ENCODE measurements at places on chromosomes 5 and 9. TPM values are rescaled to one million over a fixed set of nuclear protein-coding genes. Genes with fewer than 3 reads are reported as not detected.
A peak's percentile ranks its signal among the peaks of the same experiment; 100 is the strongest.

GABRG2 gene
- not detected for polyA plus RNA-seq

NRG2 gene
- 0.21 TPM for polyA plus RNA-seq

SPEF2 gene
- 1.1 TPM for polyA plus RNA-seq

ZNF618 gene
- polyA plus RNA-seq = 4.6 TPM

UGT3A2 gene
- polyA plus RNA-seq = 0.07 TPM

IFNA21 gene
- polyA plus RNA-seq = not detected

FRMPD1 gene
- 0.01 TPM for polyA plus RNA-seq

PNPLA7 gene
- 0.17 TPM for polyA plus RNA-seq

DNA sequence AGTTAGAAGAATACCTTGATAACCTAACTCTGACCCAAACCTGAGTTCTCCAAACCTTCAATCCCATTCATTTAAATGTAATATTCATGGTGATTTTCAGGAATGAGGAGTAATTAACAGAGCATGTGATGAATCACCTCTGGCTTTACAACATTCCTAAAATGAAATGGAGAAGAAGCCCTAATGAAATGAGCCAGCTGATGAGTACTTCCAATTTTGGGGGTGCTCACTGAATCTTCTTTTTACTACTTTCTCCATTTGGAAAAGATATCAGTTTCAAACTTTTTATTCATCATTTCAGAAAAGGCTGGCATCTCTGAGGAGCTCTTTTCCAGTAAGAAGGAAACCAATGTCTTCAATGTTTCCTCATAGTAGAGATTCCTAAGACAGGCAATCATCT is 2.9 kb upstream of the SPINK5 start:
- H3K36me3 ChIP-seq = no peaks in the 10 kb centered on the region
- H3K27me3 ChIP-seq = no peaks in the 10 kb centered on the region
- H3K27ac ChIP-seq = no peak overlapping the region

- no peaks in the 10 kb centered on the region for H3K27me3 ChIP-seq
- H3K36me3 ChIP-seq = no peaks in the 10 kb centered on the region
- no peak for DNase-seq
- no peak overlapping the region for H3K4me3 ChIP-seq
Observed at GRCh38 chr5:126384985-126385384, 38.2 kb upstream of the GRAMD2B start.

GRCh38 chr5:37197340-37198050 is 51.7 kb downstream of the CPLANE1 start:
- peaks cover 3% of the 10 kb centered on the region for H3K36me3 ChIP-seq
- H3K4me3 ChIP-seq = no peak overlapping the region
- DNase-seq = no peak
- no peaks in the 10 kb centered on the region for H3K4me1 ChIP-seq
- H3K27me3 ChIP-seq = no peaks in the 10 kb centered on the region
- no peak overlapping the region for H3K27ac ChIP-seq

DNA sequence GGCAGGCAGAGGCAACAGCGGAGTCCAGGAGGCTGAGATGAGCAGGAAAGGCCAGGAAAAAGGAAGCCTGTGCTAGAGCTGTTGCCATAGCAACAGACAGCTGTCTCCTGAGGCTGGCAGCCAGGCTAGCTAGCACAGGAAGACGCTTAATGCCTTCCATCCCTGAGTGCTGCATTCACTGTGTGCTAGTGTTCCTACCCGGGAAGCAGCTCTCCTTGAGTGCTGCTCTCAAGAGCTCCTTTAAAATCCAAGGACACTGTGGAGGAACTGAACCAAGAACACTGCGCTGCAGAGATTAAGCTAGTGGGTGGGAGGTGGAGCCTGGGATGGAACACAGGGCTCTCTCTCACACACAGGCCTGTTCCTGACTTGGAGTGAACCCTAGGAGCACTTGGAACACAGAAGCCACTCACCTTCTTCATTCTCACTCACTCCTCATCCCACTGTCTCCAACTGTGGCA is 53.5 kb upstream of the IL7R start:
- no peak overlapping the region for H3K4me3 ChIP-seq
- DNase-seq = no peak
- no peak overlapping the region for H3K27ac ChIP-seq
- H3K27me3 ChIP-seq = no peaks in the 10 kb centered on the region
- peaks cover 5% of the 10 kb centered on the region for H3K4me1 ChIP-seq
- H3K36me3 ChIP-seq = no peaks in the 10 kb centered on the region

DNA sequence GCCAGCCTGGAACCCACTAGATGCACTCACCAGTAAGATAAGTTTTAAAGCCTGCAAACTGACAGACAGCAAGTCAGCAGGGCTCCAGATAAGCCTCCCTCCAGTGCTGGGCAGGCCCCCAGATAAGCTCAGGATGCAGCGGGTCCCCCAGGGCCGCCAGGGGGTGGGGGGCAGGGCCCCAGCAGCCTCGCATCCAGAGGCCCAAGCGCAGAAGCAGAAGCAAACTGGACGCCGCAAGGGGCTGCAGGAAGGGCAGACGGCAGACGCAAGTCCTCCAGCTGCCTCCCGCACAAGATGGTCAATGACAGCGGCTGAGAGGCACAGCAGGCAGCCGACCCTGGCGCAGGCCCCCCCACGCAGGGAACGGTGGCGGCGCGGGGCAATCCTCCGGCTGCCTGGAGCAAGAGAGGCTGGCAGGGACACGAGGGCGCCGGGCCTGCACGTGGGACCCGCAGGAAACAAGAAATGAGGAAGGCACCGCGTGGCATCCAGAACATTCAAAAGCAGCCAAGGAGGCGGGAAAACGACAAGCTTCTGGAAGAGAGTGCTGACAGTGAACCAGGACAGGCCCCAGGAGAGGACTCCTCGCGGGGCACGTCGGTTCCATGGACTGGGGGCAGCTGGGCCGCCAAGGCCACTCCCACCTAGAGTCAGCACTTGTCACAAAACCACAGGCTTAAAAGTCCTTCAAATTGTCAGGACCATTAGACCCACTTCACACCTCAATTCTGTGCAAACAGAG is 49.8 kb downstream of the ROR2 start:
- no peak overlapping the region for H3K27ac ChIP-seq
- no peaks in the 10 kb centered on the region for H3K4me1 ChIP-seq
- peaks cover 11% of the 10 kb centered on the region for H3K27me3 ChIP-seq
- no peaks in the 10 kb centered on the region for H3K36me3 ChIP-seq

GRCh38 chr5:117877731-117878130 is 1110.6 kb downstream of the DTWD2 start:
- H3K36me3 ChIP-seq = no peaks in the 10 kb centered on the region
- H3K4me3 ChIP-seq = no peak overlapping the region
- no peaks in the 10 kb centered on the region for H3K27me3 ChIP-seq
- no peak for DNase-seq
- H3K4me1 ChIP-seq = no peaks in the 10 kb centered on the region

DNA sequence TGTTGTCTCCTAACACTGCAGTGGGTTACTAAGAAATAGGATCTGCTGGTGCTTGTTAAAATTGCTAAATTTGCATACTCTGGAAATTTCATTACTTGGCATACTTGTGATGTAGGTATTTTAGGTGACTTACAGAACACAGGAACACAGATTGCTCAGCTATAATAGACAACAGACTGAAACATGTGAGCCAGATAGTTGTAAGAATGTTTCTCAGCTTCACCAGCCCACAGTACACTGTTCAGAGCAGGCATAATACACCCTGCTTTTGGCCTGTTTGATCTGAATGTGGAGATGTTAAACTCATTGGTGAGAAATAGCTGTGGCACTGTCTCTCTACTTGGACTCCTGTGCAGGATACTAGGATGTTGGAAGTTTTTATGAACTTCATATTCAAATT is 275.7 kb downstream of the CSNK1G3 start:
- no peaks in the 10 kb centered on the region for H3K4me1 ChIP-seq
- no peak overlapping the region for H3K27ac ChIP-seq
- no peaks in the 10 kb centered on the region for H3K27me3 ChIP-seq

- no peak overlapping the region for H3K27ac ChIP-seq
- DNase-seq = no peak
- no peak overlapping the region for H3K4me3 ChIP-seq
- peaks cover 14% of the 10 kb centered on the region for H3K36me3 ChIP-seq
- H3K27me3 ChIP-seq = no peaks in the 10 kb centered on the region
- no peaks in the 10 kb centered on the region for H3K4me1 ChIP-seq
Observed at GRCh38 chr5:1503241-1504068, 20.3 kb downstream of the LPCAT1 start.

DNA sequence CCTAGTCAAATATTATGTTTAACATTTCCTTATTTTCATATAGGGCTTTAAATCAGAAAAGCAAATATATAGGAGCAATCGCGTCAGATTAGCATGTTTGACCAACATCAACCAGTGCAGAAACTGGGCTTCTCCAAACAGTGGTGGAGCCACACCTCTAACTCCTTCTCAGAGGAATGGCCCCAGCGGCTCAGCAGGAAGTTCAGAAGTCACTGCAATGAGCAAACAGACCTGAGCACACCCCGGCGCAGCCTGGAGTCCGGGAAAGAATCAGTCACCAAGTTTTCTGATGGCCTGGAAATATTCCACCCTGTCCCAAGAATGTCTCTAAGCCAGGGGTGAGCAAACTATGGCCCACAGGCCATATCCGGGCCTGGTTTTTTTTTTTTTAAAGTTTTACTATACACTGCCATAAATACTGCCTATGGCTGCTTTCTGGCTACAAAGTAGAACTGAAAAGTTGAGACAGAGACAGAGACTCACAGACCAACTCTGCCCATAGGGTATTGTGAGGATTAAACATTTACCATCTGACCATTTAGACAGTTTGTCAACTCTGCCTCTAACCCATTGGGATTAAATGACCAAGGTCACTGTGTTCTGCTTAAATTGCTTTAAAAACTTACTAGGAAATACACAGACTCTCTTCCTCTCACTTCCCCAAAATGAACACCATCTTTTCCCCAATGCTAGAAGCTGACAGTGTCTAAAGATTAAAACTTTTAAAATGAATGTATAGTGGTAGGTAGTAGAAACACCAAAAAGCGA is 5.4 kb downstream of the GOLM1 start:
- H3K27me3 ChIP-seq = no peaks in the 10 kb centered on the region
- no peaks in the 10 kb centered on the region for H3K36me3 ChIP-seq
- no peak overlapping the region for H3K27ac ChIP-seq
- no peak overlapping the region for H3K4me3 ChIP-seq
- no peak for DNase-seq

DNA sequence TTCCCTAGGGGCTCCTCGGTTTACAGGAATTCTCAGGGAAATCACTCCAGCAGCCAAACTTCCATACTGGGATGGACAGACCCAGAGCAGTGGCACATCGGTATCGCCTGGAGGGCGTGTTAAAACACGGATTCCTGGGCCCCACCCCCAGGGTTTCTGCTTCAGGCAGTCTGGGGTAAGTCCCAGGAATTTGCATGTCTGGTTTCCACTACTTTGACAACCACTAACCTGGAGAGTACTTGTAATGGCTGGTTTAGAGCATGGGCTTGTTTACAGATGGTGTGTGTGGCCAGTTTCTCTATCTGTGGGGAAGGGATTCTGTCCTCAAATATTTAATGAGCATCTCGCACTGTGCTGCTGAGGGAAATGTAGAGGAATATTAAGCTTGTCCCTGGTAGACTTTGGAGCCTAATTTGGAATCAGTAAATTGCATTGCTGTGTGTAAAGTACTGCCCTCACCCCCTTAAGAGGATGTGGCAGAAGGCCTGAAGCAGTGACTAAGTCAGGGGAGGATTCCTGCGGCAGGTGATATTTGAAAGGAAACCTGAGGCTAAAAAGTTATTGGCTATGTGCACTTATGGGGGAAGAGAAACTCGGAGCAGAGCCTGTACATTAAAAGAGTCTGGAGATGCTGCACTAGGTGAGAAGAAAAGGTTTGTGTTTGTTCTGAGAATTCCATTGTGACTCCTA is 18.6 kb upstream of the TJP2 start:
- no peaks in the 10 kb centered on the region for H3K27me3 ChIP-seq
- H3K36me3 ChIP-seq = peaks cover 4% of the 10 kb centered on the region
- H3K27ac ChIP-seq = peak overlapping the region; percentile 74
- peaks cover 20% of the 10 kb centered on the region for H3K4me1 ChIP-seq
- H3K4me3 ChIP-seq = peak overlapping the region; percentile 3

GRCh38 chr9:78291240-78291925 is 5.5 kb upstream of the PSAT1 start:
- H3K27ac ChIP-seq = no peak overlapping the region
- no peak for DNase-seq
- no peaks in the 10 kb centered on the region for H3K36me3 ChIP-seq
- H3K4me1 ChIP-seq = peaks cover 40% of the 10 kb centered on the region
- H3K27me3 ChIP-seq = no peaks in the 10 kb centered on the region
- H3K4me3 ChIP-seq = no peak overlapping the region

DNA sequence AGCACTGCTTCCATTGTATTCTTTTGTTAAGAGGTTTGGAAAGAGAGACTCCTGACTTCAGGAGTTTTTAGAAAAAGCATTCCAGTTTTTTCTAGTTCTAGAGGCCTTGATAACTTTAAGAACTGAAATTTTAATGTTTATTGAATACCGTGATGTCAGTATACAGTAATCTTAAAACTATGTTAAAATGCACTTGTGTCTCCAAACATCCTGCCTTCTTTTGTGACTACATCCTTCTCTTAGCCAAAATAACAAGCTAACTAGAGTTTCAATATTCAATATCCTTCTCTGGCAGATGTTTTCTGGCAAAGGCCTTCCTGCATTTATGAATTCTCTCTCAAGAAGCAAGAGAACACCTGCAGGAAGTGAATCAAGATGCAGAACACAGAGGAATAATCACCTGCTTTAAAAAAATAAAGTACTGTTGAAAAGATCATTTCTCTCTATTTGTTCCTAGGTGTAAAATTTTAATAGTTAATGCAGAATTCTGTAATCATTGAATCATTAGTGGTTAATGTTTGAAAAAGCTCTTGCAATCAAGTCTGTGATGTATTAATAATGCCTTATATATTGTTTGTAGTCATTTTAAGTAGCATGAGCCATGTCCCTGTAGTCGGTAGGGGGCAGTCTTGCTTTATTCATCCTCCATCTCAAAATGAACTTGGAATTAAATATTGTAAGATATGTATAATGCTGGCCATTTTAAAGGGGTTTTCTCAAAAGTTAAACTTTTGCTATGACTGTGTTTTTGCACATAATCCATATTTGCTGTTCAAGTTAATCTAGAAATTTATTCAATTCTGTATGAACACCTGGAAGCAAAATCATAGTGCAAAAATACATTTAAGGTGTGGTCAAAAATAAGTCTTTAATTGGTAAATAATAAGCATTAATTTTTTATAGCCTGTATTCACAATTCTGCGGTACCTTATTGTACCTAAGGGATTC is 43.1 kb downstream of the NDFIP1 start:
- peaks cover 2% of the 10 kb centered on the region for H3K36me3 ChIP-seq
- H3K4me3 ChIP-seq = no peak overlapping the region
- no peak for DNase-seq
- H3K27me3 ChIP-seq = no peaks in the 10 kb centered on the region
- no peak overlapping the region for H3K27ac ChIP-seq

GRCh38 chr5:52504584-52505240 is 283.0 kb upstream of the ITGA1 start:
- no peak overlapping the region for H3K27ac ChIP-seq
- H3K36me3 ChIP-seq = no peaks in the 10 kb centered on the region
- no peaks in the 10 kb centered on the region for H3K27me3 ChIP-seq

DNA sequence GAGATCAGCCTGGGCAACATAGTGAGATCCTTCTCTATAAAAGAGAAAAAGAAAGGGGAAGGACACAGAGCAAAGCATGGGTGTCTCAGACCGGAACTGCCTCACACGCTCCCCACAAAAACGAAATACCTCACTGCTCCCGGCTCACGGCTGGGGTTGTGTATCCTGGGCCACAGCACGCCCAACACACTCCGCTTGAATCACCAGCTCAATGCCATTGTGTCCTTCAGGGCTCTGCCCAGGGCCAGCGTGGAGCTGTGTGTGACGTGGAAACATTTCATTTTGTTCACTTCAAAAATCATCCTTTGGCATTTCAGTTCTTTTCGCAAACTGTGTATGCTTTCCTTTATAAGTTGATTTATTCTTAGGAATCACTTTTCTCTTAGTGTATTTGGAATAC is 279.5 kb downstream of the IRX1 start:
- no peak overlapping the region for H3K4me3 ChIP-seq
- no peaks in the 10 kb centered on the region for H3K36me3 ChIP-seq
- H3K27ac ChIP-seq = no peak overlapping the region
- H3K4me1 ChIP-seq = no peaks in the 10 kb centered on the region
- DNase-seq = no peak
